Progenitor cell of endocrine pancreas (in vitro differentiated cells): ENCODE measurements at places on chromosomes 2 and 18.
A peak's percentile ranks its signal among the peaks of the same experiment; 100 is the strongest.

DNA sequence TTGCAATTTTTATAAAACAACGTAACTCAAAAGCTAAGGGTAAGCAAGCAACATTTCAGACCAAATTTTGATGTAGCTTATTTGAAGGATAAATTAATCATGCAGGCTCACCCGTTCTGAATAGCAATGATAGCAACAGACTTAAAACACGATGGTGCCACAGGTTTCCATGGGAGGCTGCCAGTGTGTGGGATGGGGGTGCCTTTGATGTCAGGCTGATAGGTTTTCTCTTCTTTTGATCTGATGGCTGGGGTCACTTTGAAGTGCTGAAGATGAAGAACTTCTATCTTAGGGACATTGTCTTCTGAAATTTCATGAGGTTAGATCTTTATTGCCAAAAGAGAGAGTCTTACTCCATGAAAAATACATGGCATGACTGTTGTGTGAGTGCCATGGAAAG, 206.8 kb downstream of the LPIN1 start:
- no peak for DNase-seq

DNA sequence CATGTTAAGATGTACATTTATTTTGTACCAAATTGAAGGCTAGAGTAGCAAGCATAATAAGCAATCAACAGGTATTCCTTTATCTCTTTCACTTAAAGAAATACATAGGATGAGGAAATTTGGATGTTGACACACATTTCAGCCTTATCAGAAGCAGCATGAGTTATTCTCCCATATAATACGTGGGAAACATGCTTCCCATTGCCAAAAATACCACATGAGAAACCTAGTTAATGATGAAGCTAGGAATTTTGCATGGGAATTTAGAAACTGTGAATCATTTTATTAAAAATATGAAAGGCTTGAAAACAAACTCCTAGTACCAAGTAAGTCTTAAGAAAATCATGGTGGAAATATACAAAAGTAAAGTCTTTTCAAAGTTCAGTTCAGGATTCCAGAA, 751.8 kb downstream of the TSN start:
- DNase-seq, result no peak

DNA sequence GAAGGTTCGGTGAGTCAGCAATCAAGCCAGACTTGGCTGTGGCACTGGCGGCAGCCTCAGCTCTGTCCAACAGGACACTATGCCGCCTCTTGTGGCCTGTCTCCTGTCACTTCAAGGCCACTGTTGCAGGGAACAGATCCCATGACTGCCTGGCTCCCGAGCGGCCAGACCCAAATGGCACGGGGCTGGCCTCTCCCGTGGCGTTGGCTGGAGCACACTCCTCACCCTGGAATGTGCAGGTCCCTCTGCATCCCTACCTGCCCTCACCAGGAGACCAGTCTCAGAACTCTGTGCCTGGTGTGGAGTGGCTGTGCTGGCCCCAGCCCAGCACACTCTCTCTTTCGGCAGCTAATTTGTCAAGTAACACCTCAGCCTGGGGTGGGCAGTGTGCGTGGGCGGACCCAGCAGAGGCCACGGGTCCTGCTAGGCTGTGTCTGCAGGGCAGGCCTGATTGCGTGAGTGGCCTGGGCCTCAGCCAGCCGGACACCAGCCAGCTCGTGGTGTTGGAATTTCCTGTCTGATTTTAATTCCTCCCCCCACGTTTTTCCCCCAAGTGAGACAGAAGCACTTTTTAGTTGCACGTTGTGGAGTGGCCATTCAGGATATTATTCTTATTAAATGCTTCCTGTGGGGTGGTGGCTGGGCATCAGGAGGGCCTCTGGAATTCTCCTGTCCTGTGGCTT, 179.3 kb downstream of the GLI2 start:
- DNase-seq, result no peak

GRCh38 chr2:150538651-150539201, 51.3 kb upstream of the RND3 start:
- DNase-seq, result no peak

- DNase-seq, result no peak
Measured at GRCh38 chr2:47086571-47086970, 68.5 kb downstream of the STPG4 start.

DNA sequence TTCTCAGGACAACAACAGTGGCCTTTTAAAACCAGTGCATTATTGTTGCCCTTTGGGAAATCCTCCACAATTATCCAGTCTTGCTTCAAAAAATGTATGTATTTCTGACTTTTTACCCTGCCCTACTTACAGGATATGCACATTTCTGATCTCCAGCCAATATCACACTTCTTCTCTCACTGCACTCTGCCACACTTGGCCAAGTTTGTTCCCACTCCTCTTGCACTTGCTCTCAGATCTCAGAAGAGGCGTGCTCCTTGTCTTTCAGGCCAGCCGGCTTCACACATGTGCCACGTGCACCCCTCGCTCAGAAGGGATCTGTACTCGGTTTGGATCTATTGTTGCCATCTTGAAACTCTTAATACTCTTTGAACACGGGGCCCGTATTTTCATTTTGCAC, 15.4 kb downstream of the CLUL1 start:
- no peak for DNase-seq

GRCh38 chr2:119702918-119703401, 24.0 kb downstream of the TMEM177 start:
- peak; percentile 79 for DNase-seq
